ENCODE measurements at places on chromosomes 12 and 14.
A peak's percentile ranks its signal among the peaks of the same experiment; 100 is the strongest.

DNA sequence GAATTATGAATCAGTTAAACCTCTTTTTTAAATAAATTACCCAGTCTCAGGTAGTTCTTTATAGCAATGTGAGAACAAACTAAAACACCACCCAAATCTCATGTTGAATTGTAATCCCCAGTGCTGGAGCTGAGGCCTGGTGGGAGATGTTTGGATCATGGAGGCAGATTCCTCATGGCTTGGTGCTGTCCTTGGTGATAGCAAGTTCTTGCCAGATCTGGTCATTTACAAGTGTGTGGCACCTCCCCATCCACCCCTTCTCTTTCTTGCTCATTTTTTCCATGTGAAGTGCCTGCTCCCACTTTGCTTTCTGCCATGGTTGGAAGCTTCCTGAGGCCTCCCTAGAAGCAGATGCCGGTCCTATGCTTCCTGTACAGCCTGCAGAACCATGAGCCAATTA, 102.1 kb upstream of the ANO4 start:
- DNase-seq: no peak

GRCh38 chr12:58211211-58211610, 269.8 kb downstream of the ATP23 start:
- no peak for DNase-seq

DNA sequence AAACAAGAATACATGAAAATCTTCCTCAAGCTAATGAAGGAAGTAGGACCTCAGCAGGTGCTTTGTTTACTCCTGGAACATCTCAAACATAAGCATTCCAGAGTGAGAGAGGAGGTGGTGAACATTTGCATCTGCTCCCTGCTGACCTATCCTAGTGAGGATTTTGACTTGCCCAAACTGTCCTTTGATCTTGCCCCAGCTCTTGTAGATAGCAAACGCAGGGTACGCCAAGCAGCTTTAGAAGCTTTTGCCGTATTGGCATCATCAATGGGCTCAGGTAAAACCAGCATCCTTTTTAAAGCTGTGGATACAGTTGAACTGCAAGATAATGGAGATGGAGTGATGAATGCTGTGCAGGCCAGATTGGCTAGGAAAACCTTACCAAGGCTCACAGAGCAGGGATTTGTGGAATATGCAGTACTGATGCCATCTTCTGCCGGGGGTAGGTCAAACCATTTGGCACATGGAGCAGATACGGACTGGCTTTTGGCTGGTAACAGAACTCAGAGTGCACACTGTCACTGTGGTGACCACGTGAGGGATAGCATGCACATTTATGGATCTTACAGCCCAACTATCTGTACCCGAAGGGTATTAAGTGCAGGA, 1.9 kb downstream of the TOGARAM1 start:
- no peak for DNase-seq

- no peak for DNase-seq
These were observed 87.5 kb downstream of the DUSP16 start for GRCh38 chr12:12474931-12475795.

GRCh38 chr12:88432531-88433490, 147.5 kb downstream of the KITLG start:
- DNase-seq: no peak

DNA sequence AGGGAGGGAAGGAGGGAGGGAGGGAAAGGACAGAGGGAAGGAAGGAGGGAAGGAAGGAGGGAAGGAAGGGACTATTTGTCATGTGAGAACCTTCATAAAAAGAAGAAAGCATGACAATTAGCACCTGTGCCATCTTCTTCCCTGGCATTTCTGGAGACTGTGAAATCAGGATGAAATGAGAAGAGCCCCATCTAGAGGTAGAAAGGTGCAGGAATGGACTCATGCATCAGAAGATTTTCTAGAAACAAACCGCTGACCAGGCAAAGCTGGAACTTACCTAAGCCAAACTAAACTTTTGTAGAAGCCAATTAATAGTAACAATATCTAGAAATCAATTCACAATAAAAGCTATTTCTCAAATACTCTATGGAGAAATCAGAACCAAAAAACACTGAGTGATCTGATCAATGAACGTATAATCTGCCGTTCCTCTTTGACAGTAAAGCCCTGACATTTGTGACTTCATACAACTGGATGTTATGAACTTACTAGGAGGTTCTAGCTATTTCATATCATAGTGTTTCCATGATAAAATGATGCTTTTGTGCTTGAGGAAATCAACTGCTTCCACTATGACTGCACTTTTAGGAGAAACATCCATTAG, 24.4 kb upstream of the CRACR2A start:
- DNase-seq: no peak

DNA sequence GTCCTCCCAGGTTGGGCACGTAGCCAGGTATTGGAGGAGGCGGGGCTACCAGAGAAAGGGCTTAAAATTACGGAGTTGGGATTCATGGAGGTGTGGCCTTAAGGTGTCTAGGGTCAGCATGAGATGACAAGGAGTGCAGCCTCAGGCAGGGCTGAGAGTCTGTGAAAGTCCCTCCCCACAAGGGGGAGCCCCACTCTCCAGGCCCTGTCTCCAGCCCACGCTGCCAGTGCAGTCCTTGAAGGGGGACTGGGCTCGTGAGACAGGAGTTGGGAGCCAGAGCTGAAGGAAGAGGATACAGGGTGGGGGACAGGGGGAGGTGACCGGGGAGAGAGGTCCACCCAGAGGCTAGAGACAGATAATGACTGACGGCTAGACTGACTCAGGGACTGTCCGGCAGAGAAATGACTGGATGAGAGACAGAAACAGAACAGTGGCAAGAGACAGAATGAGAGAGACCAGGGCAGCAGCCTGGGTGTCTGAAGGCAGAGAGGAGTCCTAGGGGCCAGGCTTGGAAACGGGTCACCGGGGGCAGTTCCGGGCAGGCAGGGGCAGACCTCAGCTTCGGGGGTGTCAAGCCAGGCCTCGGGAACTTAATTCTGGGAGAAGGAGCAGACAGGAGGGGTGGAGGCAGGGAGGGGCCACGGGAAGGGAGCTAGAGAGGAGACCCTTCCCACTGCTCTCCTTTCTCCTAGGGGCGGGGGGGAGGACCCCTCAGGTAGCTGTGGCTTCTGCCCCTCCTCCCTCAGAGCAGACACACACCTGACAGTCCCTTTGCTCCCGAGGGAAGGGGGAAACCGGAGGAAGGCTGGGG, 970 bp downstream of the CDH24 start:
- DNase-seq: no peak

DNA sequence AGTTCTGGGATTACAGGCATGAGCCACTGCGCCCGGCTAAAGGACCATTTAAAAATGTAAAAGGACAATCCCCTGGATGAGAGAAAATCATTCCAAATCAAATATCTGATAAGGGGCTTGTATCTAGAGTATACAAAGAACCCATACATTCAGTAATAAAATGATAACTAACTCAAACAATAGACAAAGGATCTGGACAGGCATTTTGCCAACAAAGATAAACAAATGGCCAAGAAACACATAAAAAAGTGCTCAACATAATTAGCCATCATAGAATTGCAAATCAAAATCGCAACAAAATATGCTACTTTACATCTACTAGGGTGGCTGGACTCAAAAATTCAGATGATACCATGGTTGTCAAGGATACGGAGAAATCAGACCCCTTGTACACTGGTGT, 8.5 kb upstream of the BICD1 start:
- peak; percentile 39 for DNase-seq

DNA sequence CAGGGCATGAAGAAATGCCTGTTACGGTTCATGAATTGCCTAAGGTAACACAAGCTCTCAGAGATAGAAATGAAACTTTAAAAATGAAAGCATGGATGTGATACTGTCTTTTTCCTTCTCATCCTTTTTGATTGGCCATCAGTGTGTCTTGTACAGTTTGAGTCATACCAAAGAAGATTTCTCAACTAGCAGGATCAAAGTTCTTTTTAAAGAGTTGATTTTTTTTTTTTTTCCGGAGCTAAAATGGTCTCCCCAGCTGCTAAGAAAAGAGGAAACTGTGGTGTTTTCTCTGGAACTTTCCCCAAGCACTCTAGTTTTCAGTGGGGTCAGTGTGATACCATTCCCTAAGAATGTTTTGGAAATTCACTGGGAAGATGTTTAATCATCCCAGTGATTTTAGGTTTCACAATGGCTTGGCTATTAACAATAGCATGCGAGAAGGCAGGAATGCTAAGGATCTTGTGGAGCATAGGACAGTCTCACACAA, 105.0 kb downstream of the ETNK1 start:
- no peak for DNase-seq

DNA sequence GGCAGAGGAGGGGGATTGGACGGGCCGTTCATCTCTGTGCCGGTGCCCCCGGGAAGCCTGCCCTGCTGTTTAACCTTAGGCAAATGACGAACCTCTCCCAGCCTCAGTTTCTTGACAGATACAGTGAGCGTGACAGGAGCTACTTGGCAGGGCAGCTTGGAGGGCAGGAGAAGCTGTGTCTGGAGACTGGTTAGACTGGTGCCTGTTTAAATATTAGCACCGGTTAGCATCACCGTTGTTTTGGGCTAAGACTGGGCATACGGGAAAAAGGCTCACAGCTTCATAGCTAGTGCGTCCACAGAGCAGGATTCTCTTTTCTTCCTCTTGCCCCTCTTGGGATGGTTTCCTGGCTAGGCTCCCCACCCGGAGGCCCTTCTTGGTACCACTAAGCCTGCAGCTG, 38.7 kb downstream of the RHOF start:
- DNase-seq: no peak

DNA sequence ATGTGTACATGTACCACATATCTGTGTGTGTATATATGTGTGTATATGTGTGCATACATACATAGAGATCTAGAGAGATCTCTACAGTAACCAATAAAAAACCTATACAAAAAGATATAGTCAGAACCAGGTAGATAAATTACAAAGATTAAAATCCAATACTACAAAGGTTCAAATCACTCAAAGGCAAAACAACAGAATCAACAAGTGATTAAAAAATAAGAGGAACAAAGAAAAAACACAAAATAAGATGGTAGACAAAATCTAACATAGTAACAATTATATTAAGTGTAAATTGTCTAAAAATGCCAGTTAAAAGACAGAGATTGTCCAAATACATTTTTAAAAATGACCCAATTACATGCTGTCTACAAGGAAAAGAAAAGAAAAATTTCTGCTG, 83.6 kb downstream of the R3HDM2 start:
- DNase-seq: no peak

DNA sequence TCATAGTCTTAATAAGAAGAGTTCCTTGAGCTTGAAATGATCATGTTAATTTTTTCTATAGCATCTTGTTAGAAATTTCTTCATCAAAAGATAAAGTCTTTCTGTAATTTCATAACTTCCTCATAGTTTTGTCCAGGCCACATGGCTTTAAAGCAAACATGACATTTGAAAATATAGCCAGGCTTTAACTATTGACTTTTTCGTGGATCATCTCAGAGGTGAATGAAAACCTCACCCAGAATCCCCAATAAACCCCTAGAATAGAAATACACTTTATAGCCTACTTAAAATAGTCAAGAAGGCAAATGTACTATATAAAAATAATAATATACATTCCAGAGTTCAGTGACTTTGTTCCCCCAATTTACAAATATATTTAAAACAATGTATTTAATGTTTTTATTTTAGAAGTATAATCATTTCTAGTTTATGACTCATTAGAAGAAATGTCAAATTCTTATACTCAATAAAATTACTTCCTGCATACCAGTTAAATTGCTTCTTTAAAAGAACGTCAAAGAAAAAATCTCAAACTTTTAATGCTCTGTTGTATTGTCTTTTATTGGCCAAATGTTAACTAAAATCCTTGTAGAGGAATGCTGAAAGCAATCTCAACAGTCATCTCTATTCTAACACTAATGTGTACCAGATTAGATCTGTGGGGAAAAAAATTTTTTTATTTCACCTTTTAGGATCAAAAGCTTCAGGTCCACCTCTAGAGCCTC, 21.6 kb downstream of the EXOC5 start:
- DNase-seq: no peak

GRCh38 chr12:1835211-1836131, 15.1 kb downstream of the LRTM2 start:
- no peak for DNase-seq

DNA sequence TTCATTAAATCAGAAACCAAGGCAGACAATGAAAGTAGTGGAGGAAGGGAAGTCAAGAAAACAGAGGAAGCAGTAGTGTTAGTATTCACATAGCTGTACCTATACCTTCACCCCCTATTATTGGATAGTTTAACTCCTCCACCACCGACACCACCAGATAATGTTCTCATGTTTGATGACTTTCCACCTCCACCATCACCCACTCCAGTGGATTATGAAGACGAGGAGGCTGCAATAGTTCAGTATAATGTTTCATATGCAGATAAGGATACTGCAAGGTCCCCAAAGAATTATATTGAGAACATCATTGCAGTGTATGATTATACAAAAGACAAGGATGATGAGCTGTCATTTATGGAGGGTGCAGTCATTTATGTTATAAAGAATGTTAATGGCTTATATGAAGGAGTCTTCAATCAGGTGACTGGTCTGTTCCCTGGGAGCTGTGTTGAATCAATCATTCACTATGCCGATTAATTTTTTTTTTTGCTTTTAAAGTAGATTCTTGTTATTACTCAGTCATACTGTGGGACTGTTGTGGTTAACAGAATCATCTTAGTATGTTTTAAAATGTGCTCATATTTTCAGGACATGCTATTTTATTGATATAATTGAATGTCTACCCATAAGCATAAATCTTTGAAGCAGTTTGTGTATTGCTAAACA, 32.2 kb upstream of the KTN1 start:
- DNase-seq: no peak

DNA sequence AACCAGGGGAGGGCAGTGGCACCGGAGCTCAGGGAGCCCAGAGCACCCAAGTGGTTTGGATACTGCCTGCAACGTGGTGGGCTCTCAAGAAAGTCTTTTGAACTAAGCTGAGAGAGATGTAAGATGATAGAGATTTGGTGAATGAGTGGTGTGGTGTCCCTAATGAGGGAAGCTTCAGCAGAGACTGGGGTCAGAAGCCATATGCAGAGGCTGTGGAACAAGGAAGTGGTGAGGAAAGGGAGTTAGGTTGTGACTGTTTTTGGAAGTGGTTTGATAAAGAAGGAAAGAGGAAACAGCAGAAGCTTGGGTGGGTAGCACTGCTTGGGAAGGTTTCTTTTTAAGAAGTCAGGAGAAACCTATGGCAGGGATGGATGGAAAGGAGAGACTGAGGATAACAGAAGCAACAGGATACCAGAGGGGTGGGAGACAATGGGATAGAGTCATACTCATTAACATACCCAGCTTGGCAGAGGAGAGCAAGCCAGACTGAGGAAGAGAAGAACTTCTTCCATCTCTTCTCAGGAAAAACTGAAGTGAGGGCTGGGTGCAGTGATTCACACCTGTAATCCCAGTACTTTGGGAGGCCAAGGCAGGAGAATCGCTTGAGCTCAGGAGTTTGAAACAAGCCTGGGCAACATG, 24.1 kb downstream of the SLC4A8 start:
- no peak for DNase-seq

Measured in NCI-H1048 (cell line).